ENCODE measurements at places on chromosomes 2 and 18.

- DNase-seq, result no peak
These were observed 82.0 kb downstream of the LIMS1 start for GRCh38 chr2:108616318-108616717.

DNA sequence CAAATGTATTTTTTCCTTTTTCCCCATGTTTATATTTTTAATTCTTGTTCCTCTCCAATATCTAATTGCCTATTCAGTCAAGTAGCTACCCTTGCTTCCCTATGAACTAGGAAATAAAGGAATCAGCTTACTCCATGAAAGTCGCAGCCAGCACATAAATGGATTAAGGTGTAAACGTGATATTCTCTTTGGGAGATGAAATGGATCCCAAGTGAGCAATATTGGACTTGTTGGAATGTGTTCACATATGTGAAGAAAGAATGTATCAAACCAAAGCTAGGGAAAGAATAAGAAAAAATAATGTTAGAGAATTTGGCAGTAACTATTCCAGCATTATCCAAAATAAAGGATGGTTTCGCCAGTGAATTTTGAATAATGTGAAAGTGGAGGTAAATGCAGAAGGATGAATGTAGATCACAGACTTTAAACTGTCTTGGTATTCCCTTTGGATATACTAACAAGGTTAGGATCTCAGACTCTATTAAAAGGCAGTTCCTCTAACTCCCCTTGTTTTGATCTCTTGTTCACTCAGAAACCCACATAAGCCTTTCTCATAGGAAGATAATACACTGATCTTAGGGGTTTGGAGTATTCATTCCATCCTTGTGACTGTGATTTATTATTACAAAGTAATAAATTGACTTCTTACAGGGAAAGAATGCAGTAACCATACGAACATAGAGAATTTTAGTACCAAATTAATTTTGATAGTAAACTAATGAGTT, 208.1 kb downstream of the BABAM2 start:
- no peak for DNase-seq

- no peak for DNase-seq
These were observed 84.9 kb downstream of the DGKD start for GRCh38 chr2:233439191-233439590.

- no peak for DNase-seq
These were observed 303.4 kb upstream of the NCKAP5 start for GRCh38 chr2:133871545-133872209.

DNA sequence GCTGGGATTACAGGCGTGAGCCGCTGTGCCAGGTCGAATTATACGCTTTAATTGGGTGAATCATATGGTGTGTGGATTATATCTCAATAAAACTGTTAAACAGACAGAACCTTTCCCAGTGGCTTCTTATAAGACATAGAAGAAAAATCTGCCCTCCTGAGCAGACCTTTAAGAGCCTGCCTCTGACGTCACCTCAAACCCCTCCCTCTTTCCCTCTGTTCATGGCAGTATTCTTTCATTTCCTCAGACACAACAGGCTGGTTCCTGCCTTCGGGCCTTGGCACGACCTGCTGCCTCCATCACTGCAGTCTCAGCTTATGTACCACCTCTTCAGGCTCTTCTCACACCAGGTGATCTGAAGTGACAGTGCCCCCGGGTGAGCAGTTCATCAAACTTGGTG, 14.0 kb upstream of the PDIA6 start:
- no peak for DNase-seq

DNA sequence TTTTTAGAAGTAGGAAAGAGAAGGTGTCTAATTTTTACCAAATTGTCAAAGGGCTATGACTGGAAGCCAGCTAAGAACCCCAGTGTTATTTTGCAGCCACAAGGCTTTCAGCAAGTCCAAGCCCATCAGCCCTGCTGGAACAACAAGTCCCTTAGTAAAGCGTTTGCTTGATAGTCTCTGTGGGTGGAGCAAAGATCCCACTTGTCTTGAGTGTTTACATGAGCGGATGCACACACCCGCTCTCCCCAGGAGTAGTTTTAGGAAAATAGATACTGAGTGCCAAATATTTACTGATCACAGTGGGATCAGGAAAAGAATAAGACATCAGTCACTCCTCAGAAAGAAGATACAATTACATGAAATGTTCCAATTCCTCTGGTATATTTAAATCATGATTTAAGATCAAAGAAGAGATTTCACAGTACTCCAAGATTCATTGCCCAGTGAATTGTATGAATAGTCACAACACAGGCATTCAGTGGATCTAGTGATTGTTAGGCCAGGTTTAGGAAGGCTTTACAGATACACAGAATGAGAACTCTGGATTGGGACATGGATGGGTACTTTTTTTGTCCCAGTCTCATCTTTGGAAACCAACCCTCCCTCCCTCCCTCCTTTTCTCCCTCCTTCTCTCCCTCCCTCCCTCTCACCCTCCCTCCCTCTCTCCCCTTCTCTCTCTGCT, 514.9 kb downstream of the PTPRM start:
- no peak for DNase-seq

DNA sequence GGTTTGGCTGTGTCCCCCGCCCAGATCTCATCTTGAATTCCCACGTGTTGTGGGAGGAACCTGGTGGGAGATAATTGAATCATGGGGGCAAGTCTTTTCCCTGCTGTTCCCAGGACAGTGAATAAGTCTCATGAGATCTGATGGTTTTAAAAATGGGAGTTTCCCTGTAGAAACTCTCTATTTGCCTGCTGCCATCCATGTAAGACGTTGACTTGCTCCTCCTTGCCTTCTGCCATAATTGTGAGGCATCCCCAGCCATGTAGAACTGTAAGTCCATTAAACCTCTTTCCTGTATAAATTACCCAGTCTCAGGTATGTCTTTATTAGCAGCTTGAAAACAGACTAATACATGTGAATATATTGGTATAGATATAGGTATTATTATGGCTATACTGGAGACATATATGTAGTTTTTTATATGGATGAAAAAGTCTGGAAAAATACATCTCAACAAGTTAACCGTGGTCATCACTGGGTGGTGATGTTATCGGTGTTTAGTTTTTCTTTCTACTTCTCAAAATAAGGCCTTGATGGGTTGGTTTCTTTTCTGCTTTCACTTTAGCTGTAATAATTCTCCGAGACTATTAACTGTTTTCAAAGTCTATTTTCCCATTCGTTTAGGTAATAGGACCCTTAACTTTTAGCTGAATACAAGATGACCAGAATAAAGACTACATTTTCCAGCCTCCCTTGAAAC, 39.1 kb upstream of the NCOA1 start:
- DNase-seq, result no peak

GRCh38 chr2:134718817-134719814, at the start of gene TMEM163:
TSS of gene TMEM163 (minus strand) at chr2:134719000.
- peak; percentile 29 for DNase-seq

GRCh38 chr2:168490015-168490874, 34.2 kb downstream of the CERS6 start:
- DNase-seq, result peak; percentile 17

GRCh38 chr2:33363325-33364298, 112.8 kb upstream of the RASGRP3 start:
- DNase-seq, result no peak

- no peak for DNase-seq
These were observed at the start of gene SLC38A11 for GRCh38 chr2:164954954-164955701. TSS of gene SLC38A11 (minus strand) at chr2:164955525. CDS start at chr2:164955247, 278 bp downstream.

GRCh38 chr2:172241222-172241621, 138.5 kb upstream of the DLX2 start:
- no peak for DNase-seq

- DNase-seq, result no peak
These were observed 247.7 kb downstream of the GLI2 start for GRCh38 chr2:120983344-120983743.

DNA sequence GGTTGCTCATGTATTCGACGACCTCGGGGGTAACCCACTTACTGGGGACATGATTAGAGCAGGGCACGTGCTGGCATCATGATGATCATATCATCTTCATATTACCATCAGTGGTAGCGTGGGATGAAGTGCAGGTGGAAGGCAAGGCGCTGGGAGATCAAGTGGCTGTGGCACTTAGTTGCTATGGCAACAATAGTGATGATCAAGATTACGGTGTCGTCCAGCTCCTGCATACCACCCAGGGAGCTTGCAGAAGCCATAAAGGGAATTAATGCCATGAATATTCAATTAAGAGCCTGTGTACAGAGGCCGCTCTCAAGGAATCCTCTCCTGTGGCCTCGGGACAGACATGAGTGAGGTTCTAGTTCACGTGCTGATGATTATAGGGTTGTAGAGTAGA, 237.2 kb upstream of the COPS8 start:
- DNase-seq, result no peak

GRCh38 chr2:105653302-105653701, 91.4 kb upstream of the NCK2 start:
- no peak for DNase-seq

DNA sequence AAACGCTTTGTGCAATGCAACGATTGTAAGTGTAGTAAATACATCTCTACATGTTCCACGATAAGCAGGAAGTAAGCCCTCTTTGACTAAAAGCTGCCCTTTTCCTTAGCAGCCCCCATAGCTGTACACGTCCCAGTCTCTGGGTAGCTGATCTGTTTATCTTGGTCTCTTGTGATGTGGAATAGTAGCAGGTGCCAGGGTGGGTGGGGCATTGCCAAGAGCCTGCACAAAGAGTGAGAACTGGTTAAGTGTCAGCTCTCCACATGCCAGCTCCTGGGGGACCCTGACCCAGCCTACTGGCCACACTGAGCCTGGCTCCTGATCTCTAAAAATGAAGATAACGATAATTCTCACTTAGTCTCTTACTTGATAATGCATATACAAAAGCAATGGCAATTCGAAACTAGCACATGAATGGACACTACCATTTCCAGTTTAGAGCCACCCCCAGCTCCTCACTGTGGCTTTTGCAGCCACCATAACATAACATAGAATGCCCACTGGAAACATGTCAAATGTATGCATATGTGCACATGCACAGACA, 92.3 kb downstream of the MYT1L start:
- DNase-seq, result no peak

DNA sequence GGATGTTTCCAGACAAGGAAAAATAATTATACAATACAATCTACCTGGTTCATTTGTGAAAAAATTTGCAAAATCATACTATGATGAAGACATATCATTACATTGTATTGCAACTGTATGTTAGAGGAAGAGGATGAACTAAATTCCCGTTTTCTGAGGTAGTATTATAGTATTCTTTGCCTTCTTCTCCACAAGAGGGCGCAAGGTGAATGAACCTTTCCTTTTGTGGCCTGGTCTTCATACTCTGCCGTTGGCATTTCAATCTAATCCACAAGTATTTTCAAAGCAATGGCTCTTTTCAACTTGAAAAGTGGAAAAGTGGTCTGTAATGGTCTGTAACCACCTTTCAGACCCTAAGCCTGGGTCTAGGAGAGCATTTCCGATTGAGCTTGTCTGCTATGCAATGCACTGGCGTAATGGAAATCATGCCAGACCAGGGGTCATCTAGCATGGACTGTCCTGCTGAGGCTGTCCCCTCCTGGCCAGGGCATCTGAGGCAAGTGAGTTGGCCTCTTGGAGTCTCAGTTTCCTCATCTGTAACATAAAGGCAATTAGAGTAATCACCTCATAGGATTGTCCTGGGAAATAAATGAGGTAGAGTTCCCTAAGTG, 30.8 kb upstream of the ZNF396 start:
- no peak for DNase-seq

GRCh38 chr2:239948100-239948881, 76.9 kb downstream of the NDUFA10 start:
- no peak for DNase-seq

DNA sequence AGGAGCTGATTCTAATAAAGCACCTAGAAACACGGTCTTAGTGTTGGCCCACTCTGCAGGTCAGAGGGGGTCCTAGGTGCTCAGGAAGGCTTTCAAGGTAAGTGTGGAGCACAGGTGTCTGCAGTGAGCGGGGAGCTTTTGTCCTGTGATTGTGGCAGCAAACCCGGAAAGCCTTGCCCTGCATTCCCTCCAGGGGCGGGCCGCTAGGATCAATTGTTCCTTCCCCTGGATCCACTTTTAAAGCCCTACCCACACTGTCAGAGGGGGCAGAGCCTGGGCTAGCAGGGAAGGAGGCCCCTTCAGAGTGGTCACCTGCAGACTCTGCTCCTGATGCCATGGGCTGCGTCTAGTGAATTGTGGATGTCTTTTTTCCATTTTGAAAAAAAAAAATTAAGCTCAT, 176.0 kb downstream of the CTIF start:
- DNase-seq, result no peak

DNA sequence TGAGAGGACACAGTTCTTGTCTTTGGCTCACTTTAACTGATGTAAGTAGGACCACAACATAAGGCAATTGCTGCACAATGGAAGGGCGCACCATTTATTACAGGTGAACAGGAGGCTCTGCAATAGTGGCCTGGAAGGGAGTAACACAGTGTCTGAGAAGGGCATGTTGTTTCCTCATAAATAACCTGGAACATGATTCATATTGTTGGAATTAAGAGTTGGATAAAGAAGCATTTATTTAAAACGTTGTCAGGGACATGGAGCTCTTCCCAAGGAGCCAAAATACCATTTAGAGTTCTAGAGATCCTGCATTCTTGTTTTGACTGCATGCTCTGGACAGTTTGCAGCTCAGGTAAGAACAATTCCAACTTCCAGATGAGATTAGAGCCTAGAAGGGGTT, 110.4 kb downstream of the PLCL1 start:
- DNase-seq, result no peak

GRCh38 chr2:227395556-227395955, 7.8 kb upstream of the SCYGR1 start:
- DNase-seq, result no peak

DNA sequence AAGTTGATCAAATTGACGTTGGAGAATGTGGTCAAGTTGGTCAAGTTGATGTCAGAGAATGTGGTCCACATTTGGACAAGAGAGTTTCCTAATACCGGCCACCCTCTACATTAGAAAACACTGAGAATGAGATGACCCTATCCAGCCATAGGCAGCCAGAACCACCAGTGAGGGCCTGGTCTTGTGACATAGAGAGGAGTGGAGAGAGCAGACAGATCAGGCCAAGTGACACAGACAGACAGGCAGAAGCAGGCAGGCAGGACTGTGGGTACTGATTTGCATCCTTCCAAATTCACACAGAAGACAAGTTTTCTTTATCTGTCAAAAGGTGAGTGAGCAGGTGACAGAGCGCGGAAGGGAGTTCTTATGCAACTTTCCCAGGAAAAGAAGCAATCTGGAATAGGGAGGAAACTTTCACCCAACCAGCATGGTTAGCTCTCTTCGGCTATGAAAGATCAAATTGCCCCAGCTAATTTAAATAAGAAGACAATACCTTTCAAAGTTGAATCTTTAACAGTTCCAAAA, 109.1 kb upstream of the PID1 start:
- DNase-seq, result no peak
